ENCODE measurements at places on chromosomes 2 and 18.
A peak's percentile ranks its signal among the peaks of the same experiment; 100 is the strongest.

DNA sequence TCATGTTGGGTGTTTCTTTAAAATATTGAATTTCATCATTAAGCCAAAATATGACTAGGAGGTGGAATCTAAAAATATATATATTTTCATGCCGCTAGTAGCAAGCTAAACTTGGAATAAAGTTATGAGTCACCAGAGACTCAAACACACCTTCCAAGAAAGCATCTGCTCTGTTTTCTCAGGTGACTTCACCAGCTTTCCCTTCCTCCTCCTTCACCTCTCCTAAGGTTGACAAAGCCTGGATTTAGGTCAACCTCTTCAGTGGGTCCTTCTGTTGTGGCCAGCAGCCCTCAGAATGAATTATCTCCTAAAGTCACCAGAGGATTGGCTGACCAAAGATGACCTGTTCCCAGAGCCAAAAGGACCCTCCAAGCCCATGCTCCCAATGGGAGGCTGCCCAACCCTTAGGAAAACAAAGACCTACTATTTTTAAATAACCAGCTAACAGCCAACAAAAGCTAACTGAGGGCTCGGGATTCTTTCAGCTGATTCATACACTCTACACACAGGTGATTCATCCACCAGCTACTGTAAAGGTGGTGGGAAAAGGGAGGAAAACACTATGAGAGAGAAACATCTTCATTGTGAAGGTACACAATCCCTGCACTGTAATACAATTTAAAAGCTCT, 113.9 kb downstream of the MYO5B start:
- DNase-seq, result no peak

DNA sequence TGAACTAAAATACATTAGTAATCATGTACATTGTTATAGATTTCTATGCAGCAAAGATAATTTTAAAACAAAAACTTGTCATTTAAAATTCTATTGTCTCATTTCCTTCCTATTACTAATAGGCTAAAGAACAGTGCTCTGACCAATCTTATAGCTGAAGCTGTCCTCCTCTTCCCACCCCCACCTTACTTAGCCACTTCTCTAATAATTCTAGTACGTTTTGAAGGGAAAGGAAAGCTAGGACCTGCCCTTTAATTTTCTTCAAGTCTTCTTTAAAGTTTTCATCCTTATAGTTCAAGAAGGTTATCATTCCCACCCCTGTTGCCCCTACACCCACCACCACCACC, 121.6 kb downstream of the RBMS1 start:
- no peak for DNase-seq

- DNase-seq, result no peak
Observed at GRCh38 chr2:52934323-52934898, 833.2 kb upstream of the CHAC2 start.

- DNase-seq, result no peak
Observed at GRCh38 chr18:44681076-44681970, 635 bp downstream of the SETBP1 start.

- DNase-seq, result no peak
Observed at GRCh38 chr2:46461709-46462171, 17.6 kb upstream of the TMEM247 start.

- DNase-seq, result no peak
Observed at GRCh38 chr18:48787203-48788151, 163.3 kb downstream of the SMAD7 start.

DNA sequence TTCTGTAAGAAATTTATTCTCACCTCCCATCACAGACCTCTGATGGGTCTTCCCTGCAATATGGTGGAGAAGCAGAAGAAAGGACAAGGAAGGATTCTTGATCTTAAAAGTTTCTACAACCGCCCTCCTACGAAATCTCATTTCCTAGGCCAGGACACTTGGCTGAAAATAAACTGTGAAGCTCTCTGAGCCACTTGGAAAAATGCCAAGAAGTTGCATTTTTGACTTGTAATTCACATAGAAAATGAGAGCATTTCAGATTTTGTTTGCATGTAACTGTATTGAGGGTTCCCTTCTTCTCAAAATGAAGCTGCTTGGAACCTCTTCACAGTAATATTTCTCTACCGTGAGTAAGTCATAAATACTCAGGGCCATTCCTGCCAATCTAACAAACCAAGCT, 458.3 kb upstream of the SLC14A2 start:
- no peak for DNase-seq

GRCh38 chr2:67566285-67566684, 169.2 kb downstream of the ETAA1 start:
- DNase-seq, result no peak

DNA sequence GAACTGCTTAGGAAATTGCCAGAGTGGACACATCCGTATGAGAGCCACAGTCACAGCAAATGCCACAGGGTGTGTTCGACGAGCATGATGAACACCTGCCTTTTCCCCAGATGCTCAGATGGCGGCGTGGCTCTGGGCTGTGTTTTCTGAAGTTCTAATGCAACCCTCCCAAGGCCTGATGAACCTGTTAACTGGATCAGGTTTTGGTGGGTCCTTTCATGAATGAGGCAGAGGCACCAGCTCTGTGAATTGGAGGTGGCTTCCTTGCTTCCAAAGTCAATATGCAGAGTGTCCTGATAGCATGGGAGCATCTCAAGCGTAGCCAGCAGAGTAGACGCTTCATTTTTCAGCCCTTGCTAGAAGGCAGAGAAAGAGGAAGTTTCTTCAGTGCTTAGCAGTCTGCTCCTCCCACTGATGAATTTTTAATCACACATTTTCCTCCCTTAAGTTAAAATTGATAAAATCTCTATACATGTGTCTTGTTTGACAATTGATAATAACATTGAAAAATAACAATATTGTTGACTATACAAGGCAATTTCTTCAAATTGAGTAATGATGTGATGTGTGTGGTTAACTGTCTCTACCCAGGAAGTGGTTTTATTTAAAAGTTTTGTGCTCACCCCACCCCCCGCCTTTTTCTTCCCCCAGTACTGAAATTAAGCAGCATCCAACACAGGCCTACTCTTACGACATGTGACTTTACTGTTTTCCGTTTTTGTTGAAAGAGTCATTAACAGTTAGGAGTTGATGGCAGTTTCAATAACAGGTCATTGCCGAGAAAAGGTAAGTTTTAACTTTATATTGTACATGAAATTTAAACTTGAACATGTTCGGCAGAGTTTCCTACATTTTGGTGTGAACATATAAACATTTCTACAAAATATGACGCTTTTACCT, at the start of gene ARHGAP15:
Gene ARHGAP15 (plus strand): TSS at position 739 of the 900 bp plus-strand sequence.
- DNase-seq, result peak; percentile 53

DNA sequence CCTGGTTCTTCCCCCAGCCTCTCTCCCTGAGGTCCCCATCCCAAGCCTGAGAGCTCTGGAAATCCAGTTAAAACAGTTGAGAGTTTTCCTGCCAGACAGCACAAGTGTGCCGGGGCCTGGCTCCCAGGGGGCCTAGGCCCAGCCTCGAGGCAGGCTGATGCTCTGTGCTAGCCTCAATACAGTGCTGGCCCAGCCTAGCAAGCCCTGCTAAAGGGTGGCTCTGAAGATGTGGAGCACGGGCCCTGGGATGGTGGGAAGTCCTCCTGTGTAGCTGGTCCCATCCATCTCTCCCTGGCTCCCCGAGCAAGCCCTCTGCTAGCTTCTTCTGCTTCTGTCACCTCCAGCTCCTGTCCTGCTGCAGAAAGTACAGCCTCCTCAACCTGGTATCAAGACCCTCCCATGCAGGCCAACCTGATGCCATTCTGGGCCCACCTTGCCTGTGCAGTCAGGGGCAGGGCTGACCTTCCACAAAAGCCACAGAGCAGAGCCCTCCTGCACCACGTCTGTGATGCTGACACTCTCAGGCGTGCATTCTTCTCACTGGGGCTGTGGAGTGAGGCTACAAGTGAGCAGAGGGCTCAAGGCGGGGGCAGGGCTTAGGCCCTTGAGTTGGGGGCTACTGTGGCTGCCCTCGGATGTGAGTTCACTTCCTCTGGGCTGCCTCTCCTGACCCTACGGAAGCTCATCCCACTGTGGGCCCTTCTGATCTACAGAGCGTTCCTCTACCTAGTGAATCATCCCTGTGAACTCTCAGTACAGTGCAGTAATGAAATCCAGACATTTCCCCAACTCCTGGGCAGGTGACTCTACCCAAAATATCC, 60.1 kb upstream of the LAPTM4A start:
- DNase-seq, result no peak

GRCh38 chr18:63111671-63112402, 207.7 kb downstream of the BCL2 start:
- no peak for DNase-seq

- no peak for DNase-seq
Observed at GRCh38 chr2:55761024-55761423, 67.4 kb upstream of the PNPT1 start.

DNA sequence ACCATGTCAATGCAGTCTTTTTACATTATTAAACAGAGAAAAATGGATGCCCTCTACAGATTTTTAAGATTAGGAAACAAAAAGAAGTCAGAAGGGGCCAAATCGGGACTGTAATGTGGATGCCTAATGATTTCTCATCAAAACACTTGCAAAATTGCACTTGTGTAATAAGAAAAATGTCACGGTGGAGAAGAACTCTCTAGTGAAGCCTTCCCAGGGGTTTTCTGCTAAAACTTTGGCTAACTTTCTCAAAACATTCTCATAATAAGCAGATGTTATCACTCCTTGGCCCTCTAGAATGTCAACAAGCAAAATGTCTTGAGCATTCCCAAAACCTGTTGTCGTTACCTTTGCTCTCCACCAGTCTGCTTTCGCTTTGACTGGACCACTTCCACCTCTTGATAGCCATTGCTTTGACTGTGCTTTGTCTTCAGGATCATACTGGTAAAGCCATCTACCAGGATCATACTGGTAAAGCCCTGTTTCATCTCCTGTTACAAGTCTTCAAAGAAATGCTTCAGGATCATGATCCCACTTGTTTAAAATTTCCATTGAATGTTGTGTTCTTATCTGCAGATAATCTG, 226.8 kb downstream of the TNS1 start:
- DNase-seq, result no peak

- no peak for DNase-seq
Observed at GRCh38 chr2:189580658-189581353, at the start of gene SLC40A1. Gene SLC40A1 (minus strand): TSS chr2:189580786. CDS start chr2:189580460, 326 bp downstream.

GRCh38 chr18:29060349-29060748, 883.4 kb upstream of the CDH2 start:
- DNase-seq, result no peak

GRCh38 chr2:105760191-105760590, 15.5 kb downstream of the NCK2 start:
- no peak for DNase-seq

GRCh38 chr2:28716265-28716865, 35.3 kb upstream of the PPP1CB start:
- DNase-seq, result no peak

DNA sequence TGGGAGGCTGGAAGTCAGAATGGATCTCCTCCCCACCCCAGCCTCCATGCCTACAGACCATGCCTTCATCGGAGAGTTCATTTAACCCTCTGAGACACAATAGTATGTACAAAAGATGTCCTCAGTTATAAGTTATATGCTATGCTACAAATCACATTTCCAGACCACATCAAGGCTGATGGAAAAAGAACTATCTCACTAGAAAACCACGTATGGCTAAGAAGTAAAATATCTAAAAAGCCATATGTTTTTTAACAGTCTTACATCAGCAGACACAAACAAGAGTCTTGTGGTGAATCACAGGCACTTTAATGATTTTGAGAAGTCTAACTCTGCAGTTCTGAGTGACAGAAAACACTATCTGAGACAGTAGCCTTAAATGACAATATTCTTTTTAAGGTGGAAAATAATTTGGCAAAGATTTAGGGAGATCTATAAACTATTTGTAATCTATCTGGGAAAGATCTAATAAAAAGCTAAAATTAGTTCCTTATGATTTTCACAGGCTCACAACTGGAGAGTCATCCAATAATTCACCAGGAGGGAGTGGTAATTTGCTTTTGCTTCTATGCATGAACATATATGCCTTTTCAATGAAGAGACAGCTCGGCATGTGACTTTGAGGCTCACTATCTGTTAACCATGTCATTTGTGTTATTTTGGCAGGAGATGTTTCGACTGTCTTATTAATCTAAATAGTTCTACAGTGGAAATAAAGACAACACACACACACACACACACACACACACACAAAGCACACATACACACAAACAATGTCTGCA, 197.5 kb downstream of the IRS1 start:
- no peak for DNase-seq

- no peak for DNase-seq
Observed at GRCh38 chr18:59908799-59909198, 9.0 kb downstream of the PMAIP1 start.

GRCh38 chr2:61470122-61470951, 550 bp downstream of the USP34 start:
- DNase-seq, result peak; percentile 55

DNA sequence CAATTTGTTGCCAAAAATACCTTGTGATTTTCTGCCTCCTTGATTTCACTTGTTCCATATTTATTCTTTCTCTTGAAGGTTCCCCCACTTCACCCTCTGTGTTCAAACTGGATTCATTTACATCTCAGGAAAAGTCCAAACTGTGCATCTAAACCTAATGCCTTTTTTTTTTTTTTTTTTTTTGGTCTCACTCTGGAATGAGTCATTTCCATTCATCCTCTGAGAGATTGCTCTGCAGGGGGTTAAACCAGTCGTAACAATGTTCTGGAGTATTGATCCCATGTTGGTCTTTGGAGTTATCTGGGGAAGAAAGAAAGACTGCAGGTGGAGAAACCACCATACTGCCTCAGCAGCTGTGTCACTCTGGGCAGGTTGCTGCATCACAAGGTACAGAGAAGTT, 119.7 kb downstream of the TACR1 start:
- no peak for DNase-seq

- no peak for DNase-seq
Observed at GRCh38 chr18:68017385-68017784, 500.9 kb upstream of the DSEL start.

DNA sequence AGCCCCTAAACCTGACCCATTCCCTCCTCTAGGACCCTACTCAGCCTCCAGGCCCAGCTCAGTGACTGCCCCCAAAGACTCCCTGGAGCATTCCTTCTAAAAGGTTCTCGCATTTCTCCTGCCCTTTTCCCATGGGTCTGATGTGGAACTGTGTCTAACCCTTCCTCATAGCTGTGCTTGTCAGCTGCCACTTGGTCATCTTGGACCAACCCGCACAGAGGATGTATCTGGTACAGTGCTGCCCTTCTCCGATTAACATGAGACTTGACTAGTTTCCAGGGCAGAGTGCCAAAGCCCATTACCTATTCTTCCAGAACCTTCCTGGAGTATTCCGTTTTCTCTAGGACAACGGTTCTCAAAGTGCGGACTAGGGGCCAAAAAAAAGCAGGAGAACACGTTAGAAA, 518 bp upstream of the NFU1 start:
- no peak for DNase-seq

All from stimulated activated CD8-positive, alpha-beta memory T cell treated with anti-CD3 and anti-CD28 coated beads, Interleukin-4, amount 100 ng/mL, for 1 hour (primary cell).